ENCODE measurements at places on chromosomes 16 and 17.

- DNase-seq: no peak
Observed at GRCh38 chr16:9235867-9236266, 144.4 kb downstream of the HAPSTR1 start.

GRCh38 chr16:86509759-86510464, 415 bp upstream of the FOXF1 start:
- peak; percentile 55 for DNase-seq

DNA sequence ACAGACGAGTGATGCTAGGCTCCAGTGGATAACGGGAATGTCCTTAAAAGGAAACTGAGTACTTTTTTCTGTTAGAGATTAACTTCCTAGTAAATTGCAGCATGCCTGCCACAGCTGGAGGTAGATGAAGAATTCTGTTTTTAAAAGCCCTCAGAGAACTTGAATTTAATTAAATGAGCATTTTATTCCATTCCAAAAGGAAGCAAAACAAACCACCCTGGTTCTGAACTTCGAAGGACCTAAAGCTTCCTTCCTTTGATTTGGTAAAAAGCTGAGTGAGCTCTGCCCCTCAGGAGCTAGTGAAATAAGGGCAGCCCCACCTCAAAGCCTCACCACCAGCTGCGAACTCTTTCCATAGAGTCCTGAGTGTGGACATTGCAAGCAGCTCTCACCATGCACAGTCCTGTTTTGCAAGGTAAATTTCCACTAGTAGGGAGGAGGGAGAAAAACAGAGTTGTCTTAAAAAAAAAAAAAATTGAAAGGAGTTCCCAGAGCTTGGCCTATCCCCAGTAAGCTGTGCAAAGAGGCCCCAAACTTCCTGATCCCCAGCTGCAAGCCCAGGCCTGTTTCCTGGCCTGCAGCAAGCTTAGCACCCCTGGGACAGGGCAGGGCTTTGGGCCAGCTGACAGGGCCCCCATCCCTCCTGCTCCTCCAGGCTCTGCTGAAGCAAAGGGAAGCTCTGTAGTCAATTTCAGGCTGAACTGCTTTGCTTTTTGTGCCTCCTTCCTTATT, 11.2 kb downstream of the CHD9NB start:
- peak; percentile 75 for DNase-seq

- DNase-seq: no peak
Observed at GRCh38 chr16:12330946-12331345, 354.4 kb downstream of the SNX29 start.

GRCh38 chr17:17179371-17179827, 26.7 kb downstream of the PLD6 start:
- DNase-seq: no peak

GRCh38 chr17:78751447-78752161, 30.5 kb downstream of the CYTH1 start:
- peak; percentile 56 for DNase-seq

GRCh38 chr16:59327894-59328293, 593.8 kb upstream of the GOT2 start:
- DNase-seq: no peak

DNA sequence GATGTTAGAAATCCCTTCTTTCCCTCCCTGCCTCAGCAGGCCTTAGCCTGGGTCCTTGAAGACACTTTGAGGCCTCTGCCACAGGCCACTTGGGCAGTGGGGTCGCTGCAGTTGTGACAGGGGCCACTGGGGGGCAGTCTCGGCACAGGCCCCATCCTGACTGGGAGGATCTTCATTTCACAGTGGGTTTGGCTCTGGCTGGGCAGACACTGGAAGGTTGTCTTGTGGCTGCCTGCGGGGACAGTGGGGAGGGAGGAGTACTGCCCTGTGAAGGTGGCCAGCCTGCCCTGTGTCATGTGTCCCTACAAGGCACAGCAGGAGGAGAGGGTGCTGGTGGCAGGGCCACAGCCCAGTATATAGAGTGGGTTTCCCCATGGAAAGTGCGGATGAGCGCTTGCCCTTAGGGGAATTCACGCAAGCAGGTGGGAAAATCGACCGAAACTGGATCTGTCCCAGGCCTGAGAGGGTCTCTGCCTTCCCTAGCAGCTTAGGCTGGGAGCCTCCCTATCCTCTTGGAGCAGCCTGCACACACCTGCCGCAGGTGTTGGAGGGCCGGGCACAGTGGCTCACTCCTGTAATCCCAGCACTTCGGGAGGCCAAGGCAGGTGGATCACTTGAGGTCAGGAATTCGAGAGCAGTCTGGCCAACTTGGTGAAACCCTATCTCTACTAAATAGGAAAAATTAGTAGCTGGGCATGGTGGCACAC, 28.8 kb downstream of the GINS2 start:
- peak; percentile 80 for DNase-seq

GRCh38 chr17:46124695-46125592, 68.3 kb downstream of the KANSL1 start:
- DNase-seq: no peak

DNA sequence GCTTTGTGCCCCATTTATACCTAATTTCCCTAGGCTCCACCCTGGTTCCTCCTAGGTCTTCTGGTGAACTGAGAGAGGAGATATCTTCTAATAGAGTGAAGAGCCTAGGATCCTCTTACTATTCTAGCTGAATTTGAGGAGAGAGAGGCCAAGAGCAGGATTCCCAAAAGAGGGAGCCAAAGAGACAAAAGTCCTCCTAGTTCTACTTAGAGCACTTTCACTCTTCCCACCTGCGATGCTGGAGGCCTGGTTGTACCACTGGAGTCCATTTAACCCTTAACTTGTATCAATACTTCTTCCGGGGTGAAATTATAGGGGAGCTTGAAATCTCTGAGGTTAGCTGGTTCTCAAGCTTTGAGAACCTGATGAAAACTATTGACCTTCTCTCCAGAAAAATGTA, 3.4 kb upstream of the SSH2 start:
- DNase-seq: peak; percentile 20

- DNase-seq: peak; percentile 73
Observed at GRCh38 chr17:48724251-48725003, 1.4 kb downstream of the PRAC2 start.

DNA sequence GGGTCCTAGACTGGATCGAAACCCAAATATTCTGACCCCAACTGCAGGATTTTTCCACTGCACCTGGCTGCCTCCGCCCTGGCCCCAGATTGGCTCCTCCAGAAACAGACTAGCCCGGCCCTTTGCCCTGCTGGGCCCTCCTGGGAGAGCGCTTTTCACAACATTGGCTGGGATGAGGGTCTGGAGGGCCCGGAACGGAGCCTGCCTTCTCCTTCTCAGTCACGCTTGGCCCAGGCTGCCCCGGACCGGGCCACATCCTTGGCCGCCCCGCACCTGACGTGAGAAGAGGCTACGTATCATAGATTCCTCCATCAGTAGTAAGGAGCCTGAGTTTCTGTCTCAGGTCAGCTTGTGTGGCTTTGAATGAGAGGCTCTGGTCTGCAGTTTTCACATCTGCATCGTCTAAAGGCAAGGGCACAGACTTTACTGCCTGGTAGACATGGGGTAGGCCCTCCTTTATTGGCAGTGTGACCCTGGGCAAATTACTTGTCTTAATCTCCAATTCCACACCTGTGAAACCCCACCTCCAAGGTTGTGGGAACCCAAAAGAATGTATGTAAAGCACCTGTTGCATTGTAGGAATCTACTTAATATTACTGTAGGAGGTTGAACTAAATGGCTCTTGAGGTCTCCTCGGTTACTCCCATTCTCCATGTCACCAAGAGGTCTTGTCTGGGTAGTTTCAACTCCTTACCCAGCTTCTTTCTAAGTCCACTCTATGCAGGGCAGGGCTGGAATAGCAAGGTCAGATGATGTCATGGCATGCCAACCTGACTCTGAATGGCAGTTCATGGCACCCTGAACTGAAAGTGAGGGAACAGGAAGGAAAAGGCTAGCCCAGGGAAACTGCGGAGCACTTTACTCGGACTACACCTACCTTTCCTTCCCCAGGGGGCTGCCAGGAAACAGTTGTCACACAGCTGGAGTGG, 661 bp downstream of the LRRC3C start:
- no peak for DNase-seq

- no peak for DNase-seq
Observed at GRCh38 chr16:11916524-11917285, 949 bp upstream of the GSPT1 start.

DNA sequence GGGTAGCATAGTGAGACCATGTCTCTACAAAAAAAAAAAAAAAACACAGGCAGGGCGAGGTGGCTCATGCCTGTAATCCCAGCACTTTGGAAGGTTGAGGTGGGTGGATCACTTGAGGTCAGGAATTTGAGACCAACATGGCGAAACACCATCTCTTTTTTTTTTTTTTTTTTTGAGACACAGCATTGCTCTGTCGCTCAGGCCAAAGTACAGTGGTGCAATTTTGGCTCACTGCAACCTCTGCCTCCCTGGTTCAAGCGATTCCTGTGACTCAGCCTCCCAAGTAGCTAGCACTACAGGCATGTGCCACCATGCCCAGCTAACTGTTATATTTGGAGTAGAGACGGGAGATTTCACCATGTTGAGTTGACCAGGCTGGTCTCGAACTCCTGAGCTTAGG, 5.1 kb downstream of the RAMP2 start:
- DNase-seq: no peak

GRCh38 chr16:79806757-79807156, 206.2 kb upstream of the MAF start:
- no peak for DNase-seq

DNA sequence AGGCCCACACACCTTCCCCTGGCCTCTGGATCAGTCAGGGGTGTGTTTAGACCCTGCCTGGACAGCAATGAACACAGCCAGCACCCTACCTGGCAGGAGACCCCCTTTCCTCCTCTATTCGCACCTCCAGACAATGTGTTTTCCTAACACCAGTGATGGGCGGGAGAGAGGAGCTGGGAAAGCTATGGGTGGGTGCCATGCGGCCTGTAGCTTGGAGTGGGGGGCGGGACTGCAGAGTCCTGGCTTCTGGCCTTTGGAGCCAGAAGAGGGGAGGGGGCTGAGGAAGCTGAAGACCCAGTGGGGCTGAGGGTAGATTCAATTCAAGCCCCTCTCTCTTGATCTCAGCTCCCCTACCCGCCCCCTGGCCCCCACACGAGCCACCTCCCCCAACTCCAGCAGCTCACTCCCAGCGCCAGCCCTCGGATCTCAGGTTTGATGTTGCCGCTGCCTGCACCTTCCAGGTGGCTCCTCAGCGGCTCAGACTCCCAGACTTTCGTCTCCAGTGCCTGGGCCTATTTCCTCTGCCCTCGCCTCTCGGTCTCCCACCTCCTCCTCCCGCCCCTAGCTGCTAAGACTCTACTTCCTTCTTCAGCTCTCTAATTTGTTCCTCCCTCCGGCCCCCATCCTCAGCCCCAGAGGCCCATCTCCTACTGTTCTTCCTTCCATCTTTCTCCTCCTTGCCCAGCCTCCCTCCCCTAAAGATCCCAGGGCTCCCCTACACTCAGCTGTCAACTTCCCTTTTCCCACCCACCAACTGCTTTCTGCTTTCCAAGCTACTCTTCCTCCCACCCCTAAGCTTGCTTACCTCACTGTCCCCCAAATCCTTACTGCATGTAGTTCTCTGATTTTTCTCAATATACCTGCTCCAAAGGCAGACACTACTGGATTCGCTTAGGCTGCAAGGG, 6.8 kb upstream of the SP6 start:
- no peak for DNase-seq

DNA sequence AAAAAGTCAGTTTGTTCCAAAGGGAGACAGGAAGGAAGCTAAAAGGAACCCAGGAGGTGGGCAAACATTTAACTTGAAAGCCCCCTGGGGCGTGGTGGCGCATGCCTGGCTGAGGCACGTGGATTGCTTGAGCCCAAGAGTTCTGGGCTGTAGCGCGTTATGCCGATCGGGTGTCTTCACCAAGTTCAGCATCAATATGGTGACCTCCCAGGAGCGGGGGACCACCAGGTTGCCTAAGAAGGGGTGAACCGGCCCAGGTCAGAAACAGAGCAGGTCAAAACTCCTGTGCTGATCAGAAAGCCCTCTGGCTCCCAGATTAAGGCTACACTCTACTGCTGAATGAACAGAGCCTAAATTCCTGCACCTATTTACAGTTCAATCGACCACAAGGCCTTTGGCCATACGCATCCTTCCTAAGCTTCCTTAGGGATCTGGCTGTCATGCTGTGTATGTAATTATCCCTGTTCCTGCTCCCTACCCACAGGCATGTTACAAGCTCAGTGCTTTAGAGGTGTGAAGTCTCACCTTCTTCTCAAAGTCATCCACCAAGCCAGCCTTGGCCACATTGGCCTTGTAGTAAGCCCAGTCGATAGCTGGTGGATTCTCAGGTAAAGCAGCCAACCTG, 5.0 kb downstream of the ATP5PD start:
- no peak for DNase-seq

DNA sequence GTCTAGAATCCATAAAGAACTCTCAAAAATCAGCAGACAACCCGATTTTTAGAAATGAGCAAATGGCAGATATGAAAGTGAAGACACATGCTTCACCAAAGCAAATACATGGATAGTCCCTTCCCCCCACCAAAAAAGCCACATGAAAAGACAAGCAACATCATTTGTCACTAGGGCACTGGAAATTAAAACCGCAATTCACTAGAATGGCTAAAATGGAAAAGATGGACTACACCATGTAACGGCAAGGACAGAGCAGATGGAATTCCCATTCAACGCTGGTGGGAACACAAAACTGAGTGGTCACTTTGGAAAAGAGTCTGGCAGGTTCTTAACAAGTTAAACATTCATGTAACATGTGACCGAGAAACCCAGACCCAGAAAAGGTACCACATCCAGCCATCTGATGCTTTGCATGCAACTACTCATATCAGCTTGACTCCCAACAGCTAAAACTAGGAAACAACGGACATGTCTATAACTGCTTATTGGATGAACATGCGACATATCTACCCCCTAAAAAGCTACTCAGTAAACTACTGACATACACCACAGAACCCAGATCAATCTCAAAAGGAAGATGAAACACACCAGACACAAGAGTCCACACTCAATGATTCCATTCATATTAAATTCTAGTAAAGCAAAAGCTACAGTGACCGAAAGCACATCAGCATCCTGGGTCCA, 132.6 kb downstream of the ZNF778 start:
- no peak for DNase-seq

- DNase-seq: no peak
Observed at GRCh38 chr16:10584981-10585438, 4.6 kb upstream of the EMP2 start.

DNA sequence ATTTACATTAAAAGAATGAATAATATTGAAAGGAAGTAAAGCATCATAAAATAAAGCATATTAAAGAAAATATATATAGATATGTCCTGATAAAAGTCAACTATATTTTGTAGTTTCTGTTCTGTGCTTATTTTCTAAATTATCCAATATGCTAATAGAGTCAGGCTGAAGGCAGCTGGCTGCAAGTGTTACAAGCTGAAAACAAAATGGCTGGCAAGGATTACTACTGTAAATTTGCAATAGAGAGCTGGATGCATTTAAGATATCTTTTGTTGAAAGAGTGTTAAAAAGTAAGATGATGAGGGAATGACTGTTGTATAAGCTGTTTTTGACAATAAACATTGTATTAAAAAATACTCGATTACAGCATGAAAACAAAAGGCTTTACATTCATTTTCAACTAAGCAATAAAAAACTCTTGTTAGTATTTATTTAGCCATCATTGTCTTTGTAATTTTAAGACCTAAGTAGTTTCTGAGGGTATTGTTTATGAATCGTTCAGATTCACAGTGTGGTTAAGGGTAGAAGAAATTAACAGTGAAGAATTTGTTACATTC, 76.3 kb downstream of the TANC2 start:
- DNase-seq: no peak
